ENCODE measurements at places on chromosomes 2 and 18.

GRCh38 chr2:207782238-207783030, 12.7 kb upstream of the FZD5 start:
- DNase-seq: no peak

DNA sequence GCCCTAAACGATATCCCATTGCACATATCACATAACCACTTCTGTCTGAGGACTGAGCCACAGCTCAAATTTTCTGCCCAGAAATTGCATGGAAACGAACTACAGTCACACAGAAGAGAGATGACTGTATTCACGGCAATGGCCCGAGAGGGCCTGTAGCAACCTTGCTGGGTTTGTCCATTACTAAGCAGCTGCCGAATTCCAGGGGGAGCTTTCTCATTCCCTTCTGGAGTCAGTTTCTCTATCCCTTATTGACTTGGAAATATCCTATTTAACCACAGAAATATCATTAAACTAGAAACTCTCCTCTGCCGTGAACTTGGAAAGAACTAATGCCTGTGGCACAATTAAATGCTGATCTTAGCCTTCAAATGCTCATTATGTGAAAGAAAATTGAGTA, 183.9 kb downstream of the DNER start:
- DNase-seq: no peak

DNA sequence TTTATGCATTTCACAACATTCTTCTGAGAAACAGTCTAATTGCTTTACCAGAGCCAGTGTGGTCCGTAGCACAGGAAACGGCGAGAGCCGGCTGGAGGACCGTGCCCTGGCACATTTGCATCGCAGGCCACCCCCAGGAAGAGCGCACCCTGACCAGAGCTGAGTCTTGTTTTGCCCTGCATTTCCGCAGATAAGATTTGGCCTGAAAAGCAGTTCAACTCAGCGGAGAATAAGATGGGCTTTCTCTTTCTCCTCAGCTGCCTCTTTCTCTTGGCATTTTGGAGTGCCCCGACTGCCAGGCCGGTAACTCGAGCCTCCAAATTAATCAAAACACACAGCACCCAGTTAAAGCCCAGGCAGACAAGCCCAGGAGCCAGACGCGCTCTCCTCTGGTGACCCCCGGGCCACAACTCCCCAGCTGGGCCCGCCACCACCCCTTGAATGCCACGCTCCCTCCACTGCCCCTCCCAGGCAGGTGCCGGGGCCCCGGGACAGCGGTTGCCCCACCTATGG, 464 bp downstream of the COL4A4 start:
- no peak for DNase-seq

- peak; percentile 79 for DNase-seq
These were observed 49.3 kb downstream of the GREB1 start for GRCh38 chr2:11582862-11583752.

GRCh38 chr18:55925772-55926171, 337.8 kb upstream of the TCF4 start:
- DNase-seq: no peak

DNA sequence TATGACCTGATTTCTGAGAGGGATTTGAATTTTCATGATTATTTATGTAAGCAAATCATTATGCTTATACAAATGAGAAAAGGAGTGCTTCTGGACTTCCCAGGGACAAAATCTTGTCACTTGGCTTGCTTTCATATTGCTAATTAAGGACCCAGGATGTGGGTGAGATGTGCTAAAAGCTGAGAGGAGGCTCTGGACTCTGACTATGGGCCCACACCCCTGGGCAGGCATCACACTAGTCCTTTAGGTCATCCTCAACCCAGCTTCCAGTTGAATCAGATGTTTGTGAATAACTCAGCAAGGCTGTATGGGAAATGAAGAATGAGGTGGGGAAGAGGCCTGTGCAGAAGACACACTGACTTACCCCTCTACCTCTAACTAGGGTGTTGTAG, 11.9 kb downstream of the IL1B start:
- no peak for DNase-seq

GRCh38 chr18:78776151-78776550, 203.5 kb upstream of the SALL3 start:
- no peak for DNase-seq

DNA sequence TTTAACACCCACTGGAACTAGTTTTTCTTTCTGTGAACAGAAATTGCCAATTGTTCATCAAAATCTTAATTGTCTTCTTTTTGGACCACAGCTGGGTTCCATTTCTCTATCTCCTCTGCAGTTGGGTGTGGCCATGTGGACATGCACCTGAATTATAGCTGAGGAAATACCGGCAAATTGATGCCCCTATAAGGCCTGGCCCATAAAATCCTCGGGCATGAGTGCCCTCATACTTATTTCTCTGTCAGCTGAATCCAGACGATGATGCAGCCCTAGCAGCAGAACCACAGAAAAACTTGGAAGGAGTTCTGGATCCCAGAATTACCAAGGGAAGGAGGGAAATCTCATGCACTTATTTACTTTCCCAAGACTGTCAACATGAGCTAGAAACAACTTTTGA, 249.0 kb downstream of the CYRIA start:
- no peak for DNase-seq

GRCh38 chr2:231573698-231574421, 18.8 kb upstream of the TEX44 start:
- DNase-seq: no peak

GRCh38 chr2:48572816-48573215, 42.9 kb downstream of the STON1 start:
- no peak for DNase-seq

DNA sequence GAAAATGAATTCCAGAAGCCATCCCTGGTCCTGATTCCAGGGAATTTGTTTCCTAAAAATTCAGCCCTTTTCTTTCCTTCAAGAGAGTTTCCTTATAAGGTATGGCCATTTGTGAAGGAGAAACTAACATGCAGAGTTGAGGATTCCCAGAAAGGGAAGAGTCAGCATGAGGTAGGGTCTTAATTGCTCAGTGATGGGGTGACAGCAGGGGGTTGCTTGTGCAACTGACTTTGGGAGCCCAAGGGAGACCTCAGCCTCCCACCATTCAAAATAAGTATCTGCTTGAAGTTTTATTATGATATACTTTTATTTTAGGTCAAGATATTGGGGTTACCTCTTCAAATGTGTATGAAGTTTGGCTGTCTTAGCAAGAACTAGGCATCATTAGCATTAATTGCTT, 74.9 kb upstream of the CELF4 start:
- DNase-seq: no peak

- no peak for DNase-seq
These were observed 53.9 kb downstream of the ANKRD44 start for GRCh38 chr2:197256547-197257170.

GRCh38 chr18:670522-670921, 13.1 kb downstream of the TYMS start:
- no peak for DNase-seq

DNA sequence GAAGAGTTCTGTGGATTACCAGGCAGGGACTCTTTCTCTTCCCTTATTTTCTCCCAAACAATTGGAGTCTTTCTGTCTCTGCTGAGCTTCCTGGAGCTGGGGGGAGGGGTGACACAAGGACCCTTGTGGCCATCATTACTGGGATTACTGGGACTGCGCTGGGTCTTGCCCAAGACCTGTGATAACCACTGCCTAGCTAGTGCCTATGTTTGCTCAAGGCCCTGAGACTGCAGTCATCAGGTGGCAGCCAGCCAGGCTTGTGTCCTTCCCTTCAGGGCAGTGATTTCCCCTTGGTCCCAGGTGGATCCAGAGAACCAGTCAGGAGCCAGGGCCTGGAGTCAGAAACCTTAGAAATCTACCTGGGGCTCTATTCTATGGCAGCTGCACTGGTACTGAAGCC, 355.6 kb downstream of the PARD3B start:
- DNase-seq: no peak

- DNase-seq: no peak
These were observed 193.4 kb downstream of the FBXO15 start for GRCh38 chr18:73954268-73954667.

GRCh38 chr2:25566694-25567093, 106.7 kb downstream of the DTNB start:
- DNase-seq: no peak

All from stimulated activated CD4-positive, alpha-beta T cell treated with anti-CD3 and anti-CD28 coated beads, Interleukin-15, amount 100 ng/mL, for 24 hours (primary cell).